Left renal cortex interstitium (tissue), 4 donors: ENCODE measurements at places on chromosomes 6 and 20.

DNA sequence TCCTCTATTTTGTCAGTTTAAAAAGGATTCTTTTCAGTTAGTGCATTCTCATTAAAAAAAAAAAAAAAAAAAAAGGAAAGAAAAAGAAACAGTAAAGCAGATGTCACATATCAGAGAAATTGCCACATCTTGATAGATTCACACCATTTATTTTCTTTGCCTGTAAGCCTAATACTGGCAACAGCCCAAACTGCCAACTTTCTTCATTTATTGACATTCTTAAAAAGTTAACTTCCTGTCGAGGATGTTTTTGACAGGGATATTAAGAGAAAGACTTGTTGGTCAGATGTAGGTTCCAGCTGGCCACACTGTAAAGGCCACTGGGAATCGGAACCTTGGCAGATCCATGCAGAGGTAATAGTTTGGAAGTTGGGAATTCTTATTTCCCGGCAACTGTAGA is 332.6 kb downstream of the NRN1 start:
- no peak for DNase-seq

DNA sequence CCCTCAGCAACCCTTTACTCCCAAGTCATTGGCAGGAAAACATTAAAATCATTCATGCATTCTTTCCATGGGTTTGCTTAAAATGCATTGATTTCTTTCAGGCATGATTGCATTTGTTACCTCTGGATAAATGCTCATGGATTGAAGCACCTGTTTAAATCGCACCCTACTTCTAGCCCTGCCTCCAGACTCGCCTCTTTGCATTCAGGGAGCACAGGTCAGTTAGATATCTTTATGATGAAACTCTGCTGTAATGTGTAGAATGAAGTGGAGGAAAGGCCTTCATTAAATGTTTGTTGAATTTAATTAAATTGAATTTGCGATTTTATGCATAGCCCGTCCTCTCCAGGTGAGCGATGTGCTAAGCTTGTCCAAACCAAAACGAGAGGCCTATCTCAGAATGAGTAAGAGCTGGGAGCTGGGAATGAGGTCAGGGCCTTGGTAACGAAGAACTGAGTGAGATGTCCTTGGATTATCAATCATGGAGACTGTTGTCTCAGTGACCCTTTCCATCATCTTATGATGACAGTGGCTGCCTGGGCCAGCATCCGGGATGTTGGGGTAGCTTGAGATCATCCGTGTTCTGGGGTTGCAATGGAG is 210.1 kb downstream of the SYNDIG1 start:
- no peak for DNase-seq

GRCh38 chr6:133548423-133549159 is 307.4 kb downstream of the EYA4 start:
- DNase-seq: no peak

DNA sequence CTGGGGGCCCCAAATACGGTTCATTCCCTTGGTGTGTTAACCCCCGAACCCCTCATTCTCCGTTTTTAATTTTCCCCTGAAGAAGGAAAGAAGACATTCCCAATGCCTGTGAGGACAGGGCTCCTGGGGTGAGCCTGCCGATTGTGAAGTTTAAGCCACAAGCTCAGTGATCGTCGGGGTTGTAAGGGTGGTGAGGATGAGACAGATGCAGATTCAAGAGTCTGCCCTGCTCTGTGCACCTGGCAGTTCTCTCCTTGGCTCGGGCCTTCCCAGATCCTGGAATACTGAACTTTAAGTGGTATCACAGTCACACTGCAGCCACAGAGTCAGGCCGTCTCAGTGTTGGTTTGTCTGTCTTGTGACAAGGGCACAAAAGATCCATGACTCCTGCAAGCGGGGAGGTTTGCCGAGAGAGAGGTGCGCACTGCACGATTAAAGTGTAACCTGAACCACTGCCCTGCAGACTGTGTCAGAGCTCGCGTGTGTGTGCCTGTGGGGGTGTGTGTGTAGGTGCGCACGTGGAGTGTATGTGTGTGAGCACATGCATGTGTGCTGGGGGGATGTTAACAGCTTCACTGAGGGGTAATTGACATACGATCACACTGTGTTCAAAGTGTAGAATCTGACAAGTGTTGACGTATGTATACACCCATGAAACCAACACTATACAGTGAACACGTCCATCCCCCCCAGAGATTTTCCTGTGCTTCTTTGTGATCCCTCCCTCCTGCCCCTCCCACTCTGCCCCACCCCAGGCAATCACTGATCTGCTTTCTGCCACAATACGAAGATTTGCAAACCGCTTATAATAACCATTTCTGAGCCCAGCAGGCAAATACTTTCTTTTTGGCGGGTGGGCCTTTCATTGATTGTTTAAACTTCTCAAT is 38.9 kb downstream of the RPP40 start:
- no peak for DNase-seq

GRCh38 chr6:7137335-7138045 is 29.7 kb downstream of the RREB1 start:
- no peak for DNase-seq

GRCh38 chr6:76818451-76818850 is 644.8 kb downstream of the HTR1B start:
- DNase-seq: no peak

- no peak for DNase-seq
These were observed 2.5 kb downstream of the SYNJ2 start for GRCh38 chr6:157984128-157984527.

DNA sequence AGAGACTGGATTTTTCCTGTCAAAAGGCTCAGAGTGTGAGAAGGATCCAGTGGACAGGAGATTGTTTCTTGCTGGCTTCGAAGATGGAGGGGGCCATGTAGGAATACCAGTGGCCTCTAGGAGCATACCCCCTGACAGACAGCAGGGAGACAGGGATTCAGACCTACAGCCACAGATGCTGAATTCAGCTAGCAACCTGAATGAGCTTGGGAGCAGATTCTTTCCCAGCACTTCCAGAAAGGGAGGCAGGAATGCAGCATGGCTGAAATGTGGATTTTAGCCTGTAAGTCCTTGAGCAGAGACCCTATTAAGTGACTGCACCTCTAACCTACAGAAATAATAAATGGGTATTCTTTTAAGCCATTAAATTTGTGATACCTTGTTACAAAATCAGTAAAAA is 44.6 kb downstream of the STXBP5 start:
- no peak for DNase-seq

DNA sequence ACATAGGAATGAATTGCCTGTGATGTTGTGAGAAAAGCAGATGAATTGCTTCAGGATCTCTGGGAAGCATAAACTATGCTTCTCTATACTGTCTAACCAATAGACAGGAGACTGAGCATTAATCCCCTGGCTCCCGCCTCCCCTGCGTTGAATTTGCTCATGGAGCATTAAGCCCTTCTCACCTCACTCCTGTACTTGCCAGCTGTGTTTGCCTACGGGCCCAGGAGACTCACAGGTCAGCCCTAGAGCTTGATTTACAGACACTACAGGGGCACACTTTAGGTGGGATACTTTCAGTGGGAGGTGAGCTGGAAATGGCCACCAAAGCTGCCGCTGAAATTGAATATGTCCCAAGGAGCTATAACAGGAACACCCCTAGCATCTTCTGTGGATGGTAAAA is 418.7 kb downstream of the CBLN4 start:
- DNase-seq: peak; percentile 54

DNA sequence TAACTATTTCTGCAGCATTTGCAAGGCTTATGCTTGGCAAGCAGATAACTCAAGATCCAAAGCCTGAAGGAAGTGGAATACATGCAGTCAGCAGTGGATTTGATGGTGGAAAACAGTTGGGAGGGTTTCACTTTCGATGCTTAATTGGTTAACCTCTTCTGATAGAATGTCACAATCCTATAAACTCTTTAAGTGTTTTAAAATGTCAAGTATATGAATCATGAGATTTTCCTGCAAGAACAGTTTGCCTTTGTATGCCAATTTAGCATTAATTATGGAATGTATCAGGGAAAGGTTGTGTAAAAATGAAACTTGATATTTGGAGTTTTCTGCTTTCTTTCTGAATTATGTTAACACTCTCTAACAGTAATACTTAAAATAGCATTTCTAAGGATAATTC is 36.6 kb downstream of the NKX2-4 start:
- DNase-seq: no peak

DNA sequence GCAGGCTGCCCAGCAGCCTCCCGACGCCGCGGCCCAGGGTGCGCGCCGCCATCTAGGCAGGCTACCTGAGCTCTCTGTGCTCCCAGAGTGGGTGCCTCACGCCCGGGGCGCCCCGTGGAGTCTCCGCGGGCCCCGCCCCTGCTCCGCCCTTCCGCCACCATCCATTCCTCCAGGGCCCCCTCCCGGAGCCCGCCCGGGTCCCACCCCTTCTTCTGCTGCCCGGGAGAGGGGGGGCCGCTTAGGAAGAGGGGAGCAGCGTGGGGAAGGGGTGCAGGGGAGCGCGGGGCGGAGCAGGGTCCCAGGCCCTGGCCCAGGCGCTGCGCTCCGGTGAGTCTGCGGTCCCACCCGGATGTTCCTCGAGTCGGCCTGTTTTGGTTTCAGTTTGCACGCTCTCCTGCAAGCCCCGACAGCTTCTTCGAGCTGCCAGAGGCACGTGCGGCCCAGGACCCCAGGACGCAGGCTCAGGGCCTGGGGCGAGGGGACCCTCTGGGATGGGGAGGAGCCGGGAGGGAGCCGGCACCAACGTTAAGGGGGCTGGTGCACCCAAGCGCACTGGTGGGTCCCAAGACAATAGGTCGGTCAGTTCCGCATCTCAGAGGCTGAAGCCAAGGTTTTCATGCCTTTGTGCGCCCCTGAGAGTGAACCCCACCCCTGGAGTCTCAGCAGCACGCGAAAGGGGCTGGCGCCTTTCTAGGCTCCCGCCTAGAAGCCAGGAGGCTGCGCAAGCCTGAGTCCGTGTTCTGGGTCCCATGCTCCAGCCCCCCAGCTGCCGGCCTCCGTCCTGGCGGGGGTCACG is at the start of gene ACSS1:
ACSS1 (minus strand) TSS at position 89 of the 796 bp plus-strand sequence; CDS start at position 52, 37 bp downstream.
- DNase-seq: no peak

DNA sequence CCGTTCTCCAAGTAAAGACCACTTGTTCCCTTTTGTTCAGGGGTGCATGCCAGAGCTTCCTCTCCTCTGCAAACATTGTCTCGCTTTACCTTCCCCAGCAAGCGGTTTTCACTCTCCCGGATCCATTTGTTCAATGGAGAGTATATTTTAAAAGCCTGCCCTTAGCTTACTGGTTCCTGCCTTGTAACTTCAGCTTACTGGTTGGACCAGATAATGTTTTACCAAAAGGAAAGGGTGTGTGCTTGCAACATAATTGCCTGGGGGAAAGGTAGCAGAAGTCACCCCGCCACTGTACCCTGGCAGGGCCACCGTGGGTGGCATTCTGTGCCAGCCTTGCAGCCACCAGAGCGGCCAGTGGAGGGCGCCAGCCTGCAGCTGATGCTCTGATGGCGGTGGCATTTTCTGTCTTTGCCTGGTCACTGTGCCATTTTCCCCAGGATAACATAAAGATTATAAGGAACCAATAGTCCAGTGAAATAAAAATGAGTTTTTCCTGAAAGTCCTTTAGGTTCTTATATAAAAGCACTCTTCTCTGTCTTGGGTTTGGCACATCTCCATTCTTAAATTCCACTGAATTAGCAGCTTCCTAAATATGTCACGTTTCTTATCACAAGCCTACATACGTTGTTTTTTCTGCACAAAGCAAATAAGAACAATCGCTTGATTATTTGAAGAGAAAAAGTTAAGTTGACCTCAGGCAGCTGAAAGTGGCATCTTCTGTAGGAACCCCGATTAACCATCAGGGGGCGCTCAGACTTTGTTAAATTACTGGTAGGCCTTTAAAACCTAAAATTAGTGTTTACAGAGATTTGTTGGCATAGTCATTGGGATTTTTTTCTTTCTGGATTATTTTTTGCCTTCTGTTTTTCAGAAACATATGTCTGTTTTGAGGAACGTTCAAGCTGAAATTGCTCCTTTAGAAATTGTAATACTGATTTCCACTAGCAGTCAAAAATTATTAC is 67.4 kb upstream of the XRN2 start:
- peak; percentile 23 for DNase-seq

- no peak for DNase-seq
These were observed 60.7 kb upstream of the LTV1 start for GRCh38 chr6:143782481-143782880.

GRCh38 chr6:6039946-6040509 is 33.3 kb upstream of the NRN1 start:
- DNase-seq: no peak

GRCh38 chr6:158627940-158628211 is 16.7 kb downstream of the DYNLT1 start:
- no peak for DNase-seq

DNA sequence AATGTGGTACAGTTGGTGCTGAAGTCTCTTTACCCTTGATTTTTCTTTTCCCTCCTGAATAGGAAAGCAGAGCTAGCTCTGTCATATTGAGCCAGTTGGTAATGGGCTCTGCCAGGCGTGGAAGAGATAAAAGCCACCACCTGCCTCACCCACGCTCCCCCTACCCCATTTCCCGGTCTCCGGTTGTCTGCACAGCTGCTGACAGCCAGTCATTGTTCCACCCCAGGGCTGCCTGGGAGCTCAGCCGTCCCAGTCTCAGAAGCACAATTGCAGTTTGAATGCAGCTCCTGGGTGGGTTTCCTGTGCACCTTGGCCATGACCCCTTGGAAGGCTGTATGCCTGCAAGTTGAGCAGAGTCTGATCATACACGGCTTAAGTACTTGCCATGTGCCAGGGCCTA is 675.2 kb upstream of the FLRT3 start:
- DNase-seq: no peak

DNA sequence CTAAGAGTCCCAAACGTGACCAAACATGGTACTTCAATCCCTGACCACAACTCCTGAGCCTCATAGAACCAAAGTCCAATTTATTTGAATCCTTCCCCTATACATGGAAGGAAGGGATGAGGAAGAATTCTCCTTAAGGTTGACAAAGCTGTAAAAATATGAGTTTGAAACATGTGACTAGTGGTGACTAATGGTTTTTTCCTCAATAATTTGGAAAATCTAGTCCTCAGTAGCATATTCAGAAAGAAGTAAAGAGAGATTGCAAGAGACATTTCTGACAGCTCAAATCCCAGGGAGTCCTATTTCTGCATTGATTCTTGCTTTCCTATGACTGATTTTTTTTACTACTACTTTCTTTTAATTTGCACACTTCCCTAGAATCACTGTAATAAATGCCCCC is 443.7 kb downstream of the FRK start:
- no peak for DNase-seq

DNA sequence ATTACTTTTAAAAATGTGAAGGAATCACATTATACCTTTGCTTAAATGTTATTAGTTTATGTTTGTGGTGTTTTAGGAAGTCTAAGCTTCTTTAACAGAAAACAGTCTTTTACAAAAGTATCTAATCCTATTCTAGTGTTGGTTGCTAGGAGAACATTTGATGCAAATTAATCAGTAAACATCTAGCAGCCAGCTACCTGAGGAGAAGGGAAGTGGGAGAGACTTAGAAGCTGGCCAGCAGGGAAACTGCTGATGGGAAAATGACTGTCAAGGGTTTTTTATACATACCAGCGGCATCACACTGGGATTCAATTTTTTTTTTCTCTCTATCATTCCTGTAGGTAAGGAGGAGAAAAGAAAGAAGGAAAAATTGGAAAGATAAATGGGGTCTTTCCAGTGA is 686.0 kb upstream of the MMS22L start:
- no peak for DNase-seq
